ENCODE measurements at places on chromosomes 11 and 22.

DNA sequence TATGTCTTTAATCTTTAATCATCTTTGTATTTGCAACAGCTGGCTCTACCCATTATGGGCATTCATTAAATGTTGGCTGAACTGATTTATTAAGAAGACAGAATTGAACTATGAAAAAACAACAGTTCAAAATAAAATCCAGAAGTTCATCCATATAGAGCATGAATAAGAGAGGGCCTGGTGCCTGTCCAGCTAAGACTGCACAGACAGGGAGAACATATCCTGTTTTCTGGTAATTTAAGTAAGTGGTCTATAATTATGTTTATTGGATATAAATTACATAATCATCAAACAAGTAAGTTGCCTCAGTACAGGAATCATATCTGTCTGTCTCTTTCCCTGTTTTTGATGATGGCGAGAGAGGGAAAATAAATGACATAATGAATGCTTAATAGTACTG is 137.2 kb downstream of the RBFOX2 start:
- no peak for DNase-seq

- no peak for DNase-seq
Observed at GRCh38 chr11:80638296-80638695, 1197.5 kb upstream of the TENM4 start.

DNA sequence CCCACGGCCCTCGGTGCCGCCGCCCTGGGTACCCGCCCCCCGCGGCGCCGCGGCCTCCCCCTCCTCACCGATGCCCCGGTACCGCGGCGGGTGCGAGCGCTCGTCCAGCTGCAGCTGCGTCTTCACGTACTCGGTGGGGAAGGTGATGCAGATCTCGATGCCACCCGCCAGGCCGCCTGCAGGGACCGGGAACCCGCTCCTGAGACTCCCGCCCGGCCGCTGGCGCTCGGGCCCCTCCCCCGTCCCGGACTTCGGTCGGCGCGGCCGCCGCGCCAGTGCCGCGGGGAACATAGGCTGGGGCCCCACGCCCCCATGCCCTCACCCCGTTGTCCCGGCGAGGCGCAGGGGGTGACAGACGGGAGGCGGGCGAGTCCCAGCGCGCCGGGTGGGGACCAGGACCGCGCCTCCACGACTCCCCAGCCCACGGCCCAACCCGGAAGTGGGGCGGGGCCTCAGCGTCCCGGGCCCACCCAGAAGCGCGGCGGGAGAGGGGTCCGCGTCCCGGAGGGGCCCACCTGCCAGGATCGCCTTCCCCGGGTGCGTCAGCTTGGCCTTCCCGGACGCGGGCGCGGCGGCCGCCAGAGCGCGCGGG is 375 bp downstream of the SLC25A1 start:
- no peak for DNase-seq

DNA sequence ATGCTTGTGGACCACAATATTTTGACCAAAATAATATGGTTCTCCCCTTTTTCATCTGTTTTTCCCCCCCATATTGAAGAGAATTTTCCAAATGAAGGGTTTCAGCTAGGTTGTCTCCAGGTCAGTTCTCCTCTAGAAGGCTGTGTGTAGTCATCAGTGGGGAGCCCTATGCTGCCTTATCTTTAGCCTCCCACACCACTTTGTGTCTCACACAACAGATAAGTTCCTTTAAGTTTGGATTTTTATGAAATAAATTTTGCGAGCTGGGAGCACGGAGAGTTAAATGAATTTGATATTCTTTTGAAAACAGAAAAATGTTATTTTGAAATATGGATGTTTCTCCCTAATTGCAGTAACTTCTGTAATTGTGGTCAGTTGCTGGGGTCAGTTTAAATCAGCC is 28.9 kb downstream of the PAX6 start:
- no peak for DNase-seq

- DNase-seq, result no peak
Observed at GRCh38 chr11:70397983-70398833, at the start of gene CTTN. CTTN (plus strand) TSS chr11:70398529; CDS start chr11:70407298, 8,769 bp downstream.

DNA sequence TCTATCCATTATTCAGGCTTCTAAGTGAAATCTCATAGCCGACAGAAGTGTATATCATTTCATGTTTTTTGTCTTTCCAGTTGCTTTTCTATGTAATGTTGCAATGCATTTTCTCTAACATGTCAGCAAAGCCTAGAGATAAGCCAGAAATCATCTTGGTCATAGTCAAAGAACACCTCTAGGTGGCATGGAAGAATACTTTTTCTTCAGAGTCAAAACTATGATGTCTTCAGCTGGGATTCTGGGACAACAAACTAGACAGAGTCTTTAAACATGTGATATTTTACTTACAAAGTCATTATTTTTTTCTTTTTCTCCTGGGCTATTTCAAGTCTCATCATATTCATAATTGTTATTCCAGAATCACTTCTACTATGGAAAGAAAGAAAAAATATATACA is 4.4 kb downstream of the GAS2 start:
- DNase-seq, result no peak

GRCh38 chr11:75028724-75029123 is 40.0 kb downstream of the NEU3 start:
- no peak for DNase-seq

DNA sequence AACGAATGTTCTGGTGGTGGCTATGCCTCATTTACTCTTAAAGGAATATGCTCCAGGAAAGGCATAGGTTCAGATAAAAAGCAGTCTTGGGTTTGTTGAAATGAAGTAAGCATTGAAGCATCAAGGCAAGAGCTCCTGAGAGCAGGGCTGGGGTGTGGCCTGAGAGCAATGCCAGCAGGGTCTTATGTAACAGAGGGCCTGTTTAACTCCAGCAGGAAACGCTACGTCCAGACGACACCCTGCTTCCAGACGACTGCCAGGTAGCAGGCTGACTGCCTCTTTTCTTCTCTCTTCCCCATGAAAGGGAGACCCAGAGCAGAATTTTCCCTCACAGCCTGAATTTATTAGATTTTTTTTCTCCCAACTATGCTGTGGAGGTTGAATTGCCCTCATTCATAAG is 127.2 kb upstream of the SLC5A12 start:
- DNase-seq, result no peak

DNA sequence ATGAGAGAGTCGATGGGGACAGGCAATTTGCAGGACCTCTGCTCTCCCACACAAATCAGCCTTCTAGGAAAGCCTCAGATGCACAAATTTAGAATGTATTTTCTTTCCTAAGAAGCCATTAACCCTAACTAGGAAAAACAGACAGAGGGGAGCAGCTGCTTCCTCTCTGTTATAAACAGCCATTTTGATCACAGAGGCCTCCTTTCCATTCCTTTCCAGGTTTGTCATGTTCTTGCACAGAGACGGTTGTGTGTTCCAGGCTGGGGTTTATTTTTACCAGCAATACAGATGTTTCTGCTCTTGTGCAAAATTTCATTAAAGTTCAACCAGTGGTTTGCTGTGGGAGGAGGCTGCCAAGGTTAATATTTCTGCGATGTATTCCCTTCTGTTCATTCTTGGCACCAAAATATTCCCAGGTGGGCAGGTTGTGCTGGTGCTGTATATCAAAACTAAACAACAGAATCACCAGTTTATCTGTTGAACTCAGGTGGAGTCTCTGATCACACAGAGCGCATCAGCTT is 90.2 kb downstream of the NAV2 start:
- DNase-seq, result no peak

DNA sequence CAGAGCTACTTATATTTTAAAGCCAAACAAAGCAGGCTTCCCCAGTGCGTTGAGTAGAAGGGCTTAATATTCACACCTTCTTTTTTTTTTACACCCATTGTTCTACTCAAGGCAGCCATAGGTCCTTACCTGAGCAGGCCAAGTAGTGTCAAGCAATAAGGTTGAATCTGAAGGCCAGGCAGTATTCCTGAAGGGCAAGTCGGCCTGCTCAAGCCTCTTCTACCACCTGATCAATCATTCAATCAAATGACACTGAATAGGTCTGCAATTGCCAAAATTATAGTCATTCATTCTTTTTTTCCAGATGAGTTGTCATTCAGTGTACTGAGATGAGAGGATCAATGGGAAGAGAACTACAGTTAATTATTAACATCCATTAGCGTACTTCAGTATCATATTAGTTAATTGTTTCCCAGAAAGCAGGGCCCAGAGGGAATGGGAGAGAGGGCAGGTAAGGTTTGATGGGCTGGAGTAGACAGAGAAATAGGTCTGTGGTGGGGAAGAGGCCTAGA is 11.9 kb upstream of the PPP2R1B start:
- DNase-seq, result no peak

DNA sequence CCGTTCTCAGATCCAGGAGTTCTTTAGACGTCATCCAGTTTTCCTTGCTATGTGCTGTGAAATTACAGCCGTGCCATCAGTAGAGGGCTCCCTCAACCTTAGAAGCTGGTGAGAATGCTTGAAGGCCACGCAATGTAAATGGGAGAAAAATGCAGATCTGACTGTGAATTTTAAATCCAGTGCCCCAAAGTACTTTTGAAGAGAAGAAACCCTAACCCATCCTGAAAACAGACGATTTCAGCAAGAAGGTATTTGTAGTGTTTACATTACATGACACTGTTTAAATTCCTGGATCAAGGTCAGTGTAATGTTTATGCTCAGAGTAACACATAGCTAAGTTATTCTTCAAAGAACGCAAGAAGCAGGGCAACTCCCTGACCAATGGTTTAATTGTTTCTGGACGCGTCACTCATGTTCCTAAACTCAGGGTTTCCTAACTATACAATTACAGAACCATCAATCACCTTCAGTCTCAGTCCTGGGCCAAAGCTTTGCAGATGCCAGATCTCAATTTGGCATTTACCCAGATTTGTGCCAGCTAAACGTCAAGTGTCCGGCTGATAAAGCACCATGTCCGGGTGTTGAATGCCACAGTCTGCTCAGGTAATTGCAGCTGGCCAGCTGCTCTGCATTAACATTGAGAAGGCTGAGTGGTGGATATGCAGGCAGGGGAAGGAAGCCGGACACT is 38.2 kb downstream of the ADAMTS8 start:
- DNase-seq, result no peak

- no peak for DNase-seq
Observed at GRCh38 chr11:114179234-114179941, 116.8 kb upstream of the NNMT start.

DNA sequence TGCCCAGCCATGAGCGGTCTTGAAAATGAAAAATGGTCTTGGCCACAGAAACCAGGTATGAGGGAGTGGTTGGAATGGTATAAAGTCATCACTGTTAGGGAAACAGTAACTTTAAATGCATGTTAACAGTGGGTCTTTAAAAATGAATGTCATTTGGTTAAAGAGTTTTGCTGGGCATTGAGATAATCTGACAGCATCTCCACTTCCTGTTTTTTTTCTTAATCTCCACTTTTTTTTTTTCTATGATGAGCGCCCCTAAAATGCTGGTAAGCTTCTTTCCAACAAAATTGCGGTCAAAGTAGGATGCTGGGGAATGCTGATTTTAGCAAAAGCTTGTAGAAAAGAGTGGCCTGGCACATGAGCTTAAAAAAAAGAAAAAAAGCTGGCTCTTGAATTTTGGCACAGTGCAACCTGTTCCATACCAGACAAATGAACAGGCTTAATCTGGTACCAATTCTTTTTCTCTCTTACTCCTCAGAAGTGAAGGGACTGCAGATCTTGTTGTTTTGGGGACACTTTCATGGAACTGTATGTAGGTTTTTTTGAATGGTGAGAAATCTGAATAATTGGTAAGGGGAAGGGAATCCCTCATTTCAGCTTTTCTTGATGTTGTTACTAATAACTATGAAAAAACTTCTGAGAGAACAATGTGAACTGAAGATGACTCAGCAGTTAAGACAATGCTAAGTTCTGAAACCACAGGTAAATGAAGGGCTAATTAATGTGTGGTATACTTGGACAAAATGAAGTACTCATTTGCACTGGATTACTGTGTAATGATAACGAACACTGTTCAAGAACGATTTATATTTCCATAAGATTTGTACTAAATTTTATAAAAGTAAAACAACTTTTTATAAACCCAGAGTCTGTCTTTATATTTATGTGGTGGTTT is 3.1 kb upstream of the ARHGEF12 start:
- no peak for DNase-seq

DNA sequence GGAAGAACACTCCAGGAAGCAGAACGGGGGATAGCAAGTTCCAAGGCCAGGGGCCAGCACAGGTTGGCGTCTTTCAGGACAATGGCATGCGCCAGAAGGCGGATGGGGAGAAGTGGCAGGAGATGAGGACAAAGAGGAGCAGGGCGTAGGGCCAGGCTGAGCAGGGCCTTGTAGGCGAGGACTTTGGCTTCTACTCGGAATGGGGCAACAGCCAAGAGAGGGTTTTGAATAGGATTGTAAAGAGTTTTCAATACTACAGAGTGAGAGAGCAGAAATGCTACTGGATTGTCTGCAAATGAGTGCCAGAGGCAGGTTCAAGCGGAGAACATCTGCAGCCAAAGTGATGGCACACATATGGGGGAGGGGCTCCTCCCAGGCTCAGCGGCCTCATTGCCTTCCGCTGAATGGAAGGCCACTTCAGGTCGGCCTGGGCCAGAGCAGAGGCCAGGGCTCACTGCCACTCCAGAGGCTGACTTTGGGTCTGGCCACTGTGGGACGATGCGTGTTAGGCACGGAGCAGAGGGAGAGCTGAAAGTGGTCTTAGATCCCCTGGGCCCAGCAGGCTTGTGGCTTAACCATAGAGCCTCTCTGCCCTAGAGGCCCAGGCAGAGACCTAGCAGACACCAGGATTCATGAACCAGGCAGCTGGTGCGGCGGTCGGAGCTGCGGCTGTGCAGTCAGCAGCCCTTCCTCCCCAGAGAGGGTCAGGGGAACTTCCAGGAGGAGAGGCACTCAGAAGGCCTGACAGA is 118.2 kb downstream of the DSCAML1 start:
- DNase-seq, result no peak

- DNase-seq, result no peak
Observed at GRCh38 chr11:45332276-45332934, 46.3 kb upstream of the SYT13 start.

DNA sequence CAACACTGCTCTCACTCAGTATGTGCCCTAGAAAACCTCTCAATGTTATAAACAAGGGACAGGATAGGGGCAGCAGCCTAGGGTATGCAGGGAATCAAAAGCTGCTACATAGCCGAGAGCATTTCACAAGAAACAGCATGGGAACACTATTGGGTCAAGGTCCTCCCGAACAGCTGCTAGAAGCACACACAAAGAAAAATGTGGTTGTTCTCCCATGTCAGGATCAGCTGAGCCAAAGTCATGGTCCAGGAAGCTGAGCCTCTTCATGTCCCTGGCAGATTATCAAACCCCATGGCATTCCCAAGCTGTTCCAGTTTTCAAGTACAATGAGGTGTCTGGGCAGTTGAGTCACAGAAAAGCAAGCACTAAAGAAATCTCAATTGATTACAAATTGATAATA is 21.0 kb upstream of the GDPD4 start:
- DNase-seq, result no peak

- DNase-seq, result no peak
Observed at GRCh38 chr22:26939466-26939865, 282.1 kb downstream of the MIAT start.

DNA sequence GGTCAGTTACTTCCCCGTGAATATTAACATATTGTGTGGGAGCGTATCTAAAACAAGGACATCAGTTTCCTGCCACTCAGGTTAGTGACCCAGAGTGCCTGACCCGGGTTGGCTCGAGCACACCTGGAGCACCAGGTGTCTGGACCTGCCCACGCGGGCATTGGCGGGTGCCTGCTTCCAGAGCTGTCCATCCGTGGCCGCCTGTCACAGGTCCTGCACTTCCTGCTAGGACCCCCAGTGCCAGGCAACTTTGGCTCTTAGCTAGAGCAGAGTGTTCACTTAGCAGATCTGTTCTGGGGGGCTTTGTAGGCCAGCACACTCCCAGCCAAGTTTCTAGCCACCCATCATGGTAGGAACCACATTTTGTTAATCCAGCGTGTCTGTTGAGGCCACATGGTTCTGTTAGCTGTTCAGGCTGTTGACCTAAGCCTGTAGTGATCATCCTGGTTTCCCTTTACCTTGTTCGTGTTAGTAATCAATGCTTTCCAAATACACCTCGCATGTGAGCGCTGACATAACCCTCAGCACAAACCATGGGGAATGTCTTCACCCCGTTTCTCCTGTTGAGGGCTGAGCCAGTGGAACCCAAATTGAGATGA is 29.5 kb downstream of the MOV10L1 start:
- DNase-seq, result no peak
